Fibroblast of skin of right biceps (primary cell): ENCODE measurements at places on chromosomes 12 and 14.

DNA sequence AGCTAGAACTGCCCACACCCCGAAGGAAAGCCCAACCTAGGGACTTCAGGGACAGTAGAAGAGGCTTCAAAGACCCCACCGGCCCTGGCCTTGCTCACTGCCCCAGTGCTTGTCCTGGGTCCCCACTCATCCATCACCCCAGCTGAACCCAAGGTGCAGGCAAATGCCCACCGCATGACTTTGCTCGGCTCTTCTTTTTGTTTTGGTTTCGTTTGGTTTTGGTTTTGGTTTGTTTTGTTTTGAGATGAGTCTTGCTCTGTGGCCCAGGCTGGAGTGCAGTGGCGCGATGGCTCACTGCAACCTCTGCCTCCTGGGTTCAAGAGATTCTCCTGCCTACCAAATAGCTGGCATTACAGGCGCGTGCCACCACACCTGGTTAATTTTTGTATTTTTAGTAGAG, 9.0 kb downstream of the CCDC85C start:
- no peak for DNase-seq

DNA sequence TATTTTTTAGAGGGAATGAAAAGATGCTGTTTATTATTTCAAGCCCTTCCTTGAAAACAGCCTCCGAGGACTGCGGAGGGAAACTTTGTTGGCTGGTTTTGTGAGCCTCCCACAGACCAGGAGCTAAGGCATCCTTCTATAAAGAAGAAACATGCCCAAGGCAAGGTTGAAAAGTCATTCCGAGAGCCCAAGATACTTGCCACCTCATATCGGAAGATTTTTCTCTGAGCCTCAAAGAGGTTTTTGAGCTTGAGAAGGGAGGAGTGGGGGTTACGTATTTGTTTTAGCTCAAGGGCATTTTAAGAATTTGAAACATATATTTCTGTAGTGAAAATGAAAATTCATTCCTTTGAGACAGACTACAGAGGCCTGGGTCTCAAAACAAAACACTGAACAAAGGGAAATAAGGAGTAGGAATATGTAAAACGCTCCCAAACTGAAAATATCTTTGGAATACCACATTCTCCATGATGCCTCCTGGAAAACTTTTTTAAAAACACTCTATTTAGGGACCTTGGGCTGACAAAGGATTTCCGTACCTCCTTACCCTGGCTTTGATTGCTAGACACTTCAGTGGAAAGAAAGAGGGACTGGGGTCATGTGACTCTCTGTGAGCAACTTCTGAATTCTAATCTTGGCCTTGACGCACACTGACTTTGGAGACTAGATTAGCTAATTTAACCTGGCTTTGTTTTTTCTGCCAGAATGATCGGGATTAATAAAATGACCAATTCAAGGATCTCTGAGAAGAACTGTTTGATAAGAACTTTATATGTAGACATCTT, 180.9 kb downstream of the SRGAP1 start:
- no peak for DNase-seq

- no peak for DNase-seq
Observed at GRCh38 chr14:77130386-77130785, 11.2 kb downstream of the ZDHHC22 start.

DNA sequence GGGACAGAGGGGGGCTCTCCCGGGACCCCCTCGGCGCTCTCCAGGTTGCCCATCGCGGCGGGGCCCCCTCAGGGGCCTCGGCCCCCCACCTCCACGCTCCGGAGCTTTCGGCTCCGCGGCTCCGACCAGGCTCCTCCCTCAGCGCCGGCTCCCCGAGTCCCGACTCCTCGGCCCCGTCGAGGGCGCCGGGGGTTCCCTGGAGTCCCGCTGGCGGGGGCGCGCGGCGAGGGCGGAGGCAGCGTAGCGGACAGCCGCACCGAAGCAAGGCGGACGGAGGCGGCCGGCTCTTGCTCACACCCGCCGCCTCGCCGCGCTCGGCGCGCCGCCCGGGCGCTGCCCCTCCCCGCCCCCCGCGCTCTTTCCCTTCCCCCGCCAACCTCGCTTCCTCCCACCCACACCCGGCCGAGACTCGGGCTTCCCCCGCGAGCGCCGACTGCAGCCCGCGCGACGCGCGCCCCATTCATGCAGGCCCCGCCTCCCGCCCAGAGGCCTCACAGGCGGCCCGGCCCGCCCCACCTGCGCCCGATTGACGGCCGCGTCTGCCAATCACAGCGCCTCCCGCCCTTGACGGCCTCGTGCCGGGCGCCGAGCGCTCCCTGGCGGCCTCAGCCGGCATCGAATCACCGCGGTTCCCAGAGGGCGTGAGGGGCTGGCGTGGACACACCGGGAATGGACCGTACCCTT, at the start of gene FMNL3:
Gene FMNL3, minus strand, starts transcription at position 278 of the 684 bp plus-strand sequence. Its CDS starts 225 bp downstream, at position 53.
- DNase-seq, result peak; percentile 98

DNA sequence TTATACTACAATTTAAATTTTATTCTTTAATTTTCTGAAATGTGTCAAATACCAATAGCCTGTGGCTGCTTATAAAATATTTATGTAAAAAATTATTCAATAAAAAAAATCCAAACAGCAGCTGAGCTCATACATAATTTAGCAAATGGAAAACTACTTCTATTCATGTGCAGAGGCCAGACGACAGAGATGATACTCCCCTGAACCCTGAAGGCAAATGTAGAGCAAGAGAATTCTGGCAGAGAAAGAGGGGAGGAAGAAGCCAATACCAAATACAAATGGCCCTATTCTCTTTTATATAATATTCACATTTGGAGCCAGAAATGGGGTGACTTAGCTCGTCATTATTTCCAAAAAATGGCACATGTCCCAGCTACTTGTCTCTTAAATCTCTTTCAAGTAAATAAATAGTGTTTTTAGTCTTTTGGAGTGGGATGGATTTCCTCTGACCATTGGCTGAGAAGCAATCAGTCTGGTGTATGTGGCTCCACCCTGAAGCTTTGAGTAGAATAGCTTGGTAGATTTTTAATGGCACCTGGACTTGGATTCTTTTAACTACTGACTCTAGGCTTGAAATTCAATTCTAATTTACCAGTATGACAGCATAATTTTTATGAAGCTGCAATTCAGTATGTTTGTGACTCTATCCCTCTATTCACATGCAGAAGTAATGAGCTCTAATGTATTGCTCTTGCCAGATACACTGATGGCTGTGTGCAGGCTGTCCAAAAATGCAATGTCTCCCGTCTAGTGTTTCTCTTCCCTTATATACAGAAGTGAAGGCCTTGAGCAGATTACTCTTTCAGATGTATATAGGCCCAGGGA, 113.4 kb upstream of the SCAF11 start:
- no peak for DNase-seq

- DNase-seq, result no peak
Observed at GRCh38 chr14:53646925-53647324, 309.7 kb downstream of the BMP4 start.

- DNase-seq, result peak; percentile 49
Observed at GRCh38 chr14:93219103-93219726, 12.2 kb downstream of the UBR7 start.

DNA sequence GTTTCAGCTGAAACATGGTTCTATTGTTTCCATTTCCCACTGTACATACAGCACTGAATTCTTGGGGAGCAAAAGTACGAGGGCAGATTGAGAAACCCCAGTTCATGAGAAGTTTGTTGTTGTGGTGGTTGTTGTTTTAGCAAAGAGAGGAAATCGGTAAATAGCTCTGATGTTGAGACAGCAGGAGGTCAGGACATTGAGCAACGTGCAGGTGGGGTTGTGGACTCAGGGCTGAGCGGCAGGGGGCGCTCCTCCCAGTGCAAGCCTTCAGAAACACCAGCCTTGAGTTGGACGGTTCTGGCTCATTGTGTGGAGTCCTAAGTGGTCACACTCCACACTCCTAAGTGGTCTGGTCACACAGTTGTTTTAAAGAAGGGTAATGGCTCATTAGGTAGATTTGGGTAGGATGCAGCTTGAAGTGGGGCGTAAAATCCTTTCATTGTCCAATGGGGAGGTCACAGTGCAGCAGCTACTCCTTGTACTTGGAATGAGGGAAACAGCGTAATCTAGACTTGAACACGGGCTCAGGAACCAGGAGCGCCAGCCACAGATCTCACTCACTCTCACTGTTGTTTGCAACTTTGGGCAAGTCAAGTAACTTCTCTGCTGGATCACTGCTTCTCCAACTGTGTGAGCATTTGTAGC, 14.5 kb upstream of the PWP1 start:
- no peak for DNase-seq

DNA sequence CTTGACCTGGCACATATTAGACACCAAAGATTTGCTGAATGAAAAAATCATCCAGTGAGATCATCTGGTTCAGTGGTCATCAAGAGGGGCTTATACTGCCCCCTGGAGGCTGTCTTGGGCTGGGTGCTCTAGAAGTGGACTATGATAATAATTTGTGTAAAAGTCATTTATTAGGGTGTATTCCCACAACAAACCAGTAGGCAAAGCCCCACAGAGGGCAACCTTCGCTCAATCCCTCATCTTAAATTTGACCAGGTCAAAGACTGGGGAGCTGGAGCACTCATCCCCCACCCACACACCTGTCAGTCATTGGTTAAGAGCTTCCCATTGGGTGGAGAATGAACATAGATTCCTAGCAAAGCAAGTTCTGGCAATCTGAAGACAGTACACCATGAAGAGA, 20.0 kb upstream of the FICD start:
- DNase-seq, result peak; percentile 24

DNA sequence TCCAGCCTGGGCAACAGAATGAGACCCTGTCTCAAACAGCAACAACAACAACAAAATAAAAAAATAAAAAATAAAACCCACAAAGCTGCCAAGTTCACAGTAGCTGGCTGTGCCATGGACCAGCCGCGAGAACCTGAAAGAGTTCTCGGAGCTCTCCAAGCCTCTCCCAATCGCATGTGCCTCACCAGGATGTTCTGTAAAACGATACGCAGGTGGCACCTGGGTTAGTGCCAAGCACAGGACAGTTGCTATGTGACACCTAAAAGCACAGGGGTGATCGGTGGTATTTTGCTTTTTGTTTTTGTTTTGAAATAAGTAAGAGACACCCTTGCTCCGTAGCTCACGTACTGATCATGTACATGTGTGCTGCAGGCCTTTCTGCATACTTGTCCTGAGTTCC, 52.4 kb downstream of the RFLNA start:
- no peak for DNase-seq

- DNase-seq, result no peak
Observed at GRCh38 chr14:51210594-51210993, 29.5 kb upstream of the TMX1 start.

- DNase-seq, result peak; percentile 17
Observed at GRCh38 chr12:108193917-108194316, 64.8 kb downstream of the WSCD2 start.

DNA sequence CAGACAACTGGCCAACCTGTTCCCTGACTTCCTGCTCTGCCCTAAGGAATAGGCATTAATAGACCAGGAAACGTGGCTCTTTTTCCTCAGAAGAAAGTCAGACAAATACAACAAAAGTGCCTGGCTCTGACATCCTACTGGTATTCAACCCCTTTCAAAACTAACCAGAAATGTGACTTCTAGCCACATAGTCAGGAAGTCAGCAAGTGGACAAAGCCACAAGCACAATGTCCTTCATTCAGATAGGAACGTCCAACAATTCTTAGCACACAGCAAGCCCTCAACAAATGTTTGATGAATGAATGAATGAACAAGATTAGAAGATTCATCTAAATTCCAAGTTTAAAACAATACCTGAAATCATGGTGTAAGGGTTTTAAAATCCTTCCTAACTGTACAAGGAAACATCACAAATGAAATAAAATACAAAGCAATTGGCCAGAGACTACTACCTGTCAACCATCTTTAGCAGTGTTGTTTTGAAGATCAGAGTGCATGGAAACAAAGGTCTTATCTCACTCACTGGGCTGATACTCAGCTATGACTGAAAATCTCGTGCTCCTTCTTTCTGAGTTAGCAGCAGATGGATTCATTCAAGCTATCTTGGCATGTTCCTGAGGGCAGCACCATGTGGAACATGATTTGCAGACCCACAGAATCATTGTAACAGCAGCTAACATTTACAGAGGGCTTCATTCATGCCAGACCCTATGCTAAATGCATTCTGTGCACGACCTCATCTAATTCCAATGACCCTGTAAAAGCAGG, 16.5 kb downstream of the APPL2 start:
- no peak for DNase-seq

GRCh38 chr14:50335989-50336824, 24.1 kb downstream of the DMAC2L start:
- peak; percentile 46 for DNase-seq

GRCh38 chr12:39830171-39830570, 210.6 kb upstream of the ABCD2 start:
- no peak for DNase-seq

DNA sequence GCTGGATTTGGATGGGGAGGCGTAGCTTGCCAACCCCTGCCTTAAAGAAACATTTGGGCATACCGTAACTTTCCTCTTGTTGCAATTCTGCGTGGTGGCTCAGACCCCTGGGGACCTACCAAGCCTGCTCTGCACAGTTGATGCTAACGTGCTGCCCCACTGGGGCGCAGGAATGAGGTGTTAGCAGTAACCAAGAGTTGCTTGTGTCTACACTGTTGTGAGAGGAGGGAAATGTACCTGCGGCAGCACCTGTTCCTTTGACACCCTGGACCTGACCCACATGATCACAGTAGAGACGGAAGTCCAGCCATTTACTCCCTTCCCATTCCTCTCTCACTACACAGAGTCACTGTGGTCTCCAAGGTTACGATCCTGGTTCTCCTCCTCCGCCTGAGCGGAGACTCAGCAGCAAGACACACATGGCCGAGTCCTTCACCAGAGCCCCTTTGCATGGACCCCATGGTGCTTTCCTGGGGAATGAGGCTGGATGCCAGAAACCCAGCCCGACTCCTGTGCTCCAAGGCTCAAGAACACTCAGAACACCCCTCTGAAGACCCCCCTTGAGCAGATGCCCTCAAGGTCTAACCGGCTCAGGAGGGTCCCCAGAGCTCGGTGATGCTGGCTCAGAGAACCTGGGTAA, 84.8 kb downstream of the FBXL14 start:
- DNase-seq, result no peak

DNA sequence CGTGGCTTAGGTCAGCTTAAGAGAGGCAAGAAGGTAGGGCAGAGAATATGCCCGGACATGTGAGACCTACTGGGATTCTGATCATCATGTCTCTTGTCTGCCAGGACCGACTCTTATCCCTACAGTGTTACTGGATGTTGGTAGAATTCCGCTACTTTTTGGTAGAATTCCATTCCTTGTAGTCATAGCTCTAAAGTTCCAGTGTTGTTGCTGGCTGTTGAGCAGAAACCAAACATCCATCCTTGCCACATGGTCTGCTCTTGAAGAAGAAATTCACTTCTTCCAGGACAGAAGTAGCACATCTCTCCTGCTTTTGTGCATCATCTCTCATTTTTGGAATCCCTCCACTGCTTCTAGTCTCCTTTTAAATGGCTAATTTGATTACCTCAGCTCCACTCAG, 453.7 kb downstream of the RPL10L start:
- DNase-seq, result peak; percentile 23
